Germinal center (tissue), 1 donor: ENCODE measurements at places on chromosomes 16 and 17.
A peak's percentile ranks its signal among the peaks of the same experiment; 100 is the strongest.

DNA sequence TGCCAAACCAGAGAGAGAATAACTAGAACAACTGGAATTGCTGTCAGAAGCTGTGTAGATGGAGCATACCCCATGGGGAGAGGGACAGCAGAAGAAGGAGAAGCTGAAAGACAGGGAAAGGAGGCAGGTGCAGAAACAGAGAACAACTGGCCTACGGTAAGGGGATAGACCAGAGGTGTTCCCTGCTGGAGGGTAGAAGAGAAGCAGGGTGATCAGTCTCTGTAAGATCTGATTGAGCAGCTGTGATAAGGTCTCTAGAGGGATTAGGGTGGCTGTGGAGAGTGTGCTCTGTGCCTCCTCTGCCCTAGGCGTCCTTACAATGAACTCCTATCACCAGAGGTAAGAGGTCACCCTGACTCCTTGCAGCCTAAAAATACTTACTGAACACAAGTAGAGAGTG lies 30.4 kb upstream of the HS3ST3B1 start:
- DNase-seq, result no peak

DNA sequence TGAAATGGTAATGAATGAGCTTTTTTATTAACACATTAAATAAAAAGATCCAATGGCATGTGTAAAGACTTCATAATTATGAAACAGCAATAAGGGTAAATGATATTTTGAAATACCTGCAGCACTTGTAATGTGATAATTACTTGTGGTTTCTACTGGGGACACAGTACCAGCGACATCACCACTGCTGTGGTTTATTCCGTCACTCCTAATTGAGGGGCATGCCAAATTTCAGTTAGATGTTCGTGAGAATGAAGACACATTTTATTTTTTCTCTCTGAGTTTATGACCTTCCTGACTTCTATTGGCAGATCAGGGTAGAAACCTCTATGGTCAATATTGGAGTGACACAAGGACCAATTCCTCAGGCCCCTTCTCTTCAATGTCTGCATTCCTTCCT lies 131.9 kb upstream of the XYLT1 start:
- DNase-seq, result no peak

DNA sequence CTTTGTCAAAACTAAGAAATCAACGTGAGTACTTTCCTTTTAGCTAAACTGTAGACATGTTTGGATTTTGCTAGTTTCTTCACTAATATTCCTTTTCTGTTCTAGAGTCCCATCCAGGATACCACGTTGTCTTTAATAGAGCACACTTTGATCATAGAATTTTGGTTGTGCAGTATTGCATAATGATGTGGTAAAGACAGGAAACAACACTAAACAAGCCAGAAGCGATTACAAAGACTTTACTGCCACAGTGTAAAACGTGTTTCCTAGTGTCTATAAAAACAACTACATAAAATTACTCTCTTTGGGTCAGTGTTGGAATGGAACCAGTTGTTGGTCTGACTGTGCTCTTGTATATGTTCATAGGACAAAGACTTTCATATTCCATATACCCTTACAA lies 19.3 kb downstream of the SHISA9 start:
- no peak for DNase-seq

DNA sequence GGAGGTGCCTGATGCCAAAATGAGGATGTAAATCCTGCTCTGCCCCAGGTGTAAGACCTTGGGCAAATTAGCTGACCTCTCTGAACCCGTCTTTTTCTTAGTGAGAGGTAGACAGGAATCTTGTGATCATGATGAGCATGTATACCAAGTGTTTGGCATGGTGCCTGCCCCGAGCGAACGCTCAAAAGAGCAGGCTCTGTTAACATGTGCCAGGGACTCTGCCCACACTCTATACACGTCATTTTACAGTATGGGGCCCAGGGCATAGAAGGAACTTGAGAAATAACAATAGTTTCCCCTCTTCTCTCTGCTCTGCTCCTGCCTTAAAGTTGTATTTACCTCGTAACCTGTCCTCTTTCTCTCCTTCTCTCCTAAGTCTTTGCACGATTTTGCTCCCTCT lies 9.3 kb upstream of the MAF start:
- DNase-seq, result no peak

GRCh38 chr17:41812381-41813151 lies at the start of gene FKBP10:
Gene FKBP10, plus strand, starts transcription at chr17:41813004. Its CDS starts 31 bp downstream, at chr17:41813035.
- DNase-seq, result peak; percentile 43

- no peak for DNase-seq
Measured at GRCh38 chr17:67449845-67450755, 73.0 kb downstream of the PITPNC1 start.

DNA sequence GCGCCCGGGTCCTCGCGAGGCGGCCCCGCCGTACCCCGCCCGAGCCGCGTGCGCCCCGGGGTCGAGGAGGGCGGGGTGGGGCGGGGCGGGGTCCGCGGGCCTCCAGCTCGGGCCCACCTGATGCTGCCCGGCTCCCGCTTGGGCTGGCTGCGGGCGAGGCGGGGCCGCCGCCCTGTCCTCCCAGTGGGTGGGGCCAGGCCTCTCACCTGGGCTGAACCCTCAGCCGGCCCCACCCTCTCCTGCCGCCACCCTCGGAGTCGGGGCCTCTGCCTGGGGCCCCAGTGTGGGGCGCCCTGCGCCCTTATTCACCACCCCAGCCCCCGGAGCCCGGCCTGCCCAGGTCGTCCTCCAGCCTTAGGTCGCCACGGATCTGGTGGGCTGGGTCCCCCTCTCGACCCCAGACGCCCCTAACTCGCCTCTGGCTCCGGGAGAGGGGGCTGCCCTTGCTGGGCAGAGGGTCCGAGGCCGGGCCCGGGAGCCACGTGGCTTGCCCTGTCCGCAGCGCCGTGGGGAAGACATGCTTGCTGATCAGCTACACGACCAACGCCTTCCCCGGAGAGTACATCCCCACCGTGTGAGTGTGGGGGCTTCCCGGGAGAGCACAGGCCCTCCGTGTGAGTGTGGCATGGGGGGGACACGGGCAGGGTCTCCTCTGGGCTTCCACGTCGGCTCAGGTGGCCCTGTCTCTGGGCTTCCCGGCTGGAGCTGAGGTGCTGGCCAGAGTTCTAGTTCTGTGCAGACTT lies 578 bp downstream of the RAC3 start:
- DNase-seq, result peak; percentile 33

DNA sequence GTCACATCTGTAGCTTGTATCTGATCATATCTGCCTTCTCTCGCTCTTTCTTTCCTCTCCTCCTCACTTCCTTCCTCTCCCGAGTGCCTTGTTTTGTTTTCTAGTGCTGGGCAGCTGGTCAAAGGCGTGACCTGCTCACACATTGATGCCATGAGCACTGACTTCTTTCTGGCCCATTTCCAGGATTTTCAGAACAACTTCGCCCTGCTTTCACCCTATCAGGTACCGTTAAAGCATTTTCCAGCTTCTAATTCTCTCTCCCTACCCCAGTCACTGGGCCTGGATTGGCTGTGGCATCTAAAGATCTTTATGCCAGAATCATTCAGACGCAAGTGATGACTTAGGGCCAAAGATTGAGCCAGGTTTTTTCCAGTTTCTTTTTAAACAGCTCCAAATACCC lies 55.5 kb downstream of the OTOA start:
- DNase-seq, result no peak

GRCh38 chr17:72916991-72917390 lies 175.5 kb downstream of the SLC39A11 start:
- DNase-seq, result no peak

DNA sequence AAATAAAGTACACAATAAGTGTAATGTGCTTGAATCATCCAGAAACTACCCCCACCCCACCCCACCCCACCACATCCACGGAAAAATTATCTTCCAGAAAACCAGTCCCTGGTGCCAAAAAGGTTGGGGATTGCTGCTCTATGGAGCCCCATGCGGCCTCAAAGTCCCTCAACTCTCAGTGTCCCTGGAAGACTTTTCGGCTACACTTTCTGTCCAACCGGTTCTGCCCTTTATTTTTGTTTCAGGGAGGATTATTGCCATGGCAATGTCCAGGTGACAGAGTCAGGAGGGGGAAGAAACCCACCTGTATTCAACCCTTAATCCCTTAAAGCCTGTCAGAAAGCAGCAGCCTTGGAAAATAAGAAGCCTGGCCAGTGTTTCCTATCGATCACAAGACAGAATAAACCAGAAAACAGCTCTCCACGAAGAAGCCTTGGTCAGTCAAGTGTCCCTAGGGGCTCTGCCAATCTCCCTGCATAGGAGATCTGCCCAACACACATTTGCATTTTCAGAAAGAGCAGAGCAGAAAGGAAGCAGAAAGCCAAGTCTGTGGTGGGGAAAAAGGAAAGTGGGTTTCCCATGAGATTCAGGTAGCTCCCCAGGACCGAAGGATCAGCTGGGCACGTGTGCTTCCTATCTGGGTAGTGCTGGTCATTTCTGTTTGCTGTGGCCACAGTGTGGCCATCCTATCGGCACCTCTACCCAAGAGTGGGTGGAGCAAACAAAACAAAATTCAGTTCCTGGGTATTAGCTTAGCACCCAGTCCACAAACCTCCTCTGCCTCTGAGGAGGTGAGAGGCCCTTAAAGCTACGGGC lies 342.7 kb downstream of the SOX9 start:
- DNase-seq, result no peak

- no peak for DNase-seq
Measured at GRCh38 chr16:14415291-14415690, 214.8 kb downstream of the PARN start.

DNA sequence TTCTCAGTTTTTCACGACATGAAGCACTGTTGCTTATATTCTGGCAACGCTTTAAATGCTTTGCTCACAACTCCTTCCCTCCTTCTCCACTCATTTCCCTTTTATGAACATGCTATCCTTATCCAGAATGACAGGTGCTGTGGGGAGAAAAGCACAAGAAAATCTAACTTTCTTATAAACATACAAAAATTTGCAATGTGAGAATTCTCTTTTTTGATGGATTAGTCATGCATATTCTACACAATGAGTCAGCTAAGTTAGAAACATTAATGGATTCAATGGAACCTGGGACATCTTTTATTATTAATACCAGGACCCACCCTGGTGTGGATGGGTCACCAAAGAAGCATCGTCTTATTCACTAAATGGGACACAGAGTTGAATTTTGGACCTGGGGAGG lies 234.6 kb upstream of the CDH5 start:
- no peak for DNase-seq

GRCh38 chr17:17090642-17091103 lies 48.4 kb downstream of the MPRIP start:
- DNase-seq, result no peak

DNA sequence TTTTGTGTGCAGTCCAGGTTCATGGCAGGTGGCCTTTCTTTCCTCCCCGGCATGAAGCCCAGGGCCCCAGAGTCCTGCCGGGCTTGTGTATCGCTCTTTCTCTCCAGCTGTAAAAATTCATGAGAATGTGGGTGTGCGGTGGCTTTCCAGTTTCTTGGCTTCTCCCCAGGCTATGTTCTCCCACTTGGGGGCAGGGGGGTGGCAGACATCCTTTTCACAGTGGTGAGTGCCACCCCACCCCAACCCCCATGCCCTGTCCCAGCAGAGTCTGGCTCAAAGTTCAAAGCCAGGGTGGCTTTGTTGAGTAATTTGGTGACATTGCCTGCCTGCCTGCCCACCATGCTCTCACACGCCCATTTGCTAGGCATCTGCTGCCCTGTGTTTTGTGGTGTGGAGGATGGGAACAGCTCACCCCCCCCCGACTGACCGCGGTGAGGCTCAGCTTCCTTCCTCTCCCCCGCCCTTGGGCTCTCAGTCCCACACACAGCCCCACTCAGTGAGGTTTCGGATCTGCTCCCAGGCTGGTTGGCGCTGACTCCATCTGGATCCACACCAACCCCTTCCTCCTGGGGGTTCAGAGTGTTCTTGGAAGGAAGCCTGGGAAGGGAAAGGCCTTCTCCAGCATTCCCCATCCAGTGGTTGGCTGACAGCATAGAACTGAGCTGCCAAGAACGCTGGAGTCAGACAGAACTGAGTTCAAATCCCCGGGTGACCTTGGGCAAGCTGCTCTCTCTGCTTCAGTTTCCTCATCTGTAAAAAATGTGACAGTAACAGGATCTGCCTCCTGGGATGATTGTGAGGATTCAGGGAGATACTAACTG lies 36.0 kb downstream of the CHD9 start:
- DNase-seq, result peak; percentile 36

DNA sequence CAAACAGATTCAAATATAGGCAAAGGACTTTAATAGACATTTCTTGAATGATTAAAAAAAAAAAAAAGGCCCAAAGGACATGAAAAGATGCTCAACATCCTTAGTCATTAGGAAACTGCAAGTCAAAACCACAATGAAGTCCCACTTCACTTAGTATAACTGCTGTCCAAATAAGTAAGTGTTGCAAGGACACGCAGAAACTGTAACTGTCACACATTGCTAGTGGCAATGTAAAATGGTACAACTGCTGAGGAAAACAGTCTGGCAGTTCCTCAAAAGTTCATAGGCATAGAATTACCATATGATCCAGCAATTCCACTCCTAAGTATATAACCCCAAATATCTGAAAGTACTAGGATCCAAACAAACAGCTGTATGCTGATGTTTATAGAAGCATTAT lies 112.7 kb downstream of the BRIP1 start:
- no peak for DNase-seq

GRCh38 chr17:47622180-47622549 lies 27.6 kb upstream of the KPNB1 start:
- DNase-seq, result no peak

DNA sequence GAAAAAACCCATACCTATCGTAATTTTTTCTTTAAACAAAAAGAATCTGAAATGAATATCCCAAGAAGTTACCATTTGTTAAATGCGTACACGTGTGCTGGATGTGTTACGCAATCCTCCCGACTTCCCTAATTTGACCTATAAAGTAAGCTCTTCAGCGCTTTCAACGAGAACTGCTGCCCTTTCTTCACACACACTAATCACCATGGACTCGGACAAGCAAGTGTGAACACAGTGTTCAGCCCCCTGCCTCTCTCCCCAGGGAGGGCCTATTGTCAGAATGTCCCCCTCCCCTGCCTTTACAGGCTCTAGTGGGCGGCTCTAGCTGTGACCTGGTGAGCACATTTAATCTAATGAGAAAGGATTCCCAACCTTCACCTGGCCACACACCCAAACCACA lies 216.1 kb downstream of the CEP112 start:
- no peak for DNase-seq

- DNase-seq, result no peak
Measured at GRCh38 chr17:67210915-67211314, 34.1 kb downstream of the HELZ start.

GRCh38 chr16:67571981-67572431 lies 9.7 kb downstream of the CTCF start:
- no peak for DNase-seq

DNA sequence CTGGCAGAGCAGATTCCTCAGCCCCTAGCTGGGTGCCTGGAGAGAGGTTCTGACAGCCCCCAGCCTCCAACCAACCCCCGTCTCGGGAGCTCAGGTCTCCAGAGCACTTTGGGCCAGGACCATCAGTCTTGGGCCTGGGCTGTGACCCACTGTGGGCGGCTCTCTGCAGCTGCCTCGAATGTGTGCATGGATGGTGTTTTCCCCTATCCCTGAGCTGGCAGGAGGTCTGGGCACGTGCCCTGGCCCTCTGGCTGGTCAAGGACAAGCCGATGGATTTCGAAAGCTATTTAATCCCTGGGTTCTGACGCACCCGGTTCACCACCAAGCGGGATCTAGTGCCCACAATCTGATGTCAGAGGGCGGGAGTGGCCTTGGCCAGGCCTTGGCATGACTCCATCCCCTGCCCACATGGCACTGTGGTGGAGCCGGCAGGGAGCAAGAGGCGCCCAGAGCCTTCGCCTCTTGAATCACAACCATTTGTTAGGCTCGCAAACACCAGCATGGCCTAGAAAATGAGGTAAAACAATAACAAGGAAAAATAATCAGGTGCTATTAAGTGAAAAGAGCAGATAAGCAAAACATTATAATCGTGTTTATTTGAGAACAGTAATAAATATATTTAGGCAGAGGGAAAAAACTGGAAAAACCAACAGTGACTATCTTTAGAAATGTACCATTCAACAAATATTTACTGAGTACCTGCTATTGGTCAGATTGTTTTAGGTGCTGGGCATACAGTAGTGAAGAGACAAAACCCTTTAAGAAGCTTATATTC lies 69.3 kb upstream of the TOB1 start:
- DNase-seq, result no peak
